ENCODE measurements at places on chromosomes 5 and 9.

DNA sequence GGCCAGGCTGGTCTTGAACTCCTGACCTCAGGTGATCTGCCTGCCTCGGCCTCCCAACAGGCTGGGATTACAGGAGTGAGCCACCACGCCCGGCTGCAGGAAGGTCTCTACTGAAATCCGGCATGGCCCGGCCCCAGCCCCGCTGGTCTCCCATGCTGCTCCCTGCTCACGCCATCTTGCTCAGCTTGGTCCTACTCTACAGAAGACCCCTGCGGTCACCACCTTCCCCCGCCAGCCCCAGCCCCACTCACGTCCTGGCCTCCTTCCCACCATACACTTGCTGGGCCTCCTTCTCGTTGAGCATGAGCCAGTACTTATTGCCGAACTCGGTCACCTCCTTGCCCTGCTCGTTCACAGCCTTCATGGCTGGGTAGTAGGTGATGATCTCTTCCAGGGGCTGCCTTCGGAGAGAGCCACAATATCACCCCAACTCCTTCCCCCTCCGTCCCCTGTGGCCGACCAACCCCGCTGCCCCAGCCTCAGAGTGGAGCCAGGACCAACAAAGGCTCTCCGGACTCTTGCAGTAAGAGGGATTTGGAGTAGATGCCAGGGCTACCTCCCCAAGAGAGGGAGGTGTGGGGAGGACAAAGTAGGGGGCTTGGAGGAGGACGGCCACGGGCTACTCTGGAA lies 4.0 kb downstream of the PTGES2 start:
- DNase-seq: no peak

- DNase-seq: no peak
These were observed 536 bp upstream of the STX17 start for GRCh38 chr9:99905833-99906402.

- DNase-seq: no peak
These were observed 76.1 kb downstream of the ARRDC3 start for GRCh38 chr5:91307048-91307447.

- no peak for DNase-seq
These were observed 315.3 kb upstream of the MSX2 start for GRCh38 chr5:174409070-174409469.

DNA sequence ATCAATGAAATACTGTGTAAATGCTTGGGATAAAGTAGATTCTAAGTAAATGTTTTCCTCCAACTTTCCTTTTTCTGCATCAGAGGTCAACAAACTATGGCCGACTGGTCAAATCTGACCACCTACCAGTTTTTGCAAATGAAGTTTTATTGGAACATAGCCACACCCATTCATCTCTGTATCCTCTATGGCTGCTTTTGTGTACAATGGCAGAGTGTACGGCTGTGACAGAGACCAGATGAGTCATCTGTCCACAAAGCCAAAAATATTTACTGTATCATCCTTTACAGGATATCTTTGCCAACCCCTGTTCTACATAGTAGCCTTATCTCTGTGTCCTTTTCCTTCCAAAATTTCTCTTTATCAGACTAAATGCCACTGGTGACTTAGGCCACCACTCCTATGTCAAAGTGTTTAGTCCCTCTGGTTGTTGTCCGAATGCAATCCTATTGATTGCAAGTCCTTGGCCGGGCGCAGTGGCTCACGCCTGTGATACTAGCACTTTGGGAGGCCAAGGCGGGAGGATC lies 218.4 kb upstream of the KLF4 start:
- no peak for DNase-seq

GRCh38 chr5:172051643-172052339 lies 45.4 kb upstream of the FBXW11 start:
- no peak for DNase-seq

- DNase-seq: no peak
These were observed 22.1 kb downstream of the ETF1 start for GRCh38 chr5:138520971-138521370.

DNA sequence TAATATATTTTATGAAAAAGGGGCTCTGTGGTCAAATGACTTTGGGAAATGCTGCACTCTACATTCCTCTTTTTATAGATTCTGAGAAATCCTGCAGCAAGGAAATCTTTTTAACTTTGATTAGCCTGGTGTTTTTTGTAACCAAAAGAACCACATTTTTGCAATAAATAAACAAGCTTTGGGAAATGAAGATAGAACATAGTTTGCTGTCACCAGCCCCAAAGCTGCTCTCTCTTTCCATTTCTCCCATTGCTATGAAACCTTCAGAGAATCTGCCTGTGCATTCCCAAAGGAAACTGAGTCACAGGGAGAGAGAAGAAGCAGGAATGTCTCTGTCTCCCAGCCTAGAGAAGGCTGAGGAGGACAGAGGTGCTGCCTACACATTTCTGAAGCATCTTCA lies 59.0 kb downstream of the COL15A1 start:
- no peak for DNase-seq

DNA sequence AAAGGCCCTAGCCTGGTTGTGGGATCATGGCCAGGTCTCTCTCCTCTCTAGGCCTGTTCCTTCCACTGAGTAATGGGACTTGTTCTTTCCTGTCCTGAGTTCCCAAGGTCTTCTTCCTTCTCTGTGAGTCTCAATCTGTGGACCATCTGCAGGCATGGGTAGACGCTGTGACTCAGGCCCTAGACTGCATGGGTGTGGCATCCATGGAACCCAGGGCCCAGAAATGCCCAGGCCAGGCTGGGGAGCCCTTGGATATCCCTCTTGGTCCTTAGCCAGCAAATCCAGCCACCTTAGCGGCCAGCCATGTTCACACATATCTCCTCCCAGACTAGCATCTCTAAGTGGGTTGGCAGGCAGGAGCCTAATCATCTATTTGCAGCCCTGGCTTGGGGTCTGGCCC lies 2.3 kb upstream of the ACSL6 start:
- no peak for DNase-seq

- DNase-seq: no peak
These were observed 51.5 kb downstream of the CEP120 start for GRCh38 chr5:123371575-123372179.

DNA sequence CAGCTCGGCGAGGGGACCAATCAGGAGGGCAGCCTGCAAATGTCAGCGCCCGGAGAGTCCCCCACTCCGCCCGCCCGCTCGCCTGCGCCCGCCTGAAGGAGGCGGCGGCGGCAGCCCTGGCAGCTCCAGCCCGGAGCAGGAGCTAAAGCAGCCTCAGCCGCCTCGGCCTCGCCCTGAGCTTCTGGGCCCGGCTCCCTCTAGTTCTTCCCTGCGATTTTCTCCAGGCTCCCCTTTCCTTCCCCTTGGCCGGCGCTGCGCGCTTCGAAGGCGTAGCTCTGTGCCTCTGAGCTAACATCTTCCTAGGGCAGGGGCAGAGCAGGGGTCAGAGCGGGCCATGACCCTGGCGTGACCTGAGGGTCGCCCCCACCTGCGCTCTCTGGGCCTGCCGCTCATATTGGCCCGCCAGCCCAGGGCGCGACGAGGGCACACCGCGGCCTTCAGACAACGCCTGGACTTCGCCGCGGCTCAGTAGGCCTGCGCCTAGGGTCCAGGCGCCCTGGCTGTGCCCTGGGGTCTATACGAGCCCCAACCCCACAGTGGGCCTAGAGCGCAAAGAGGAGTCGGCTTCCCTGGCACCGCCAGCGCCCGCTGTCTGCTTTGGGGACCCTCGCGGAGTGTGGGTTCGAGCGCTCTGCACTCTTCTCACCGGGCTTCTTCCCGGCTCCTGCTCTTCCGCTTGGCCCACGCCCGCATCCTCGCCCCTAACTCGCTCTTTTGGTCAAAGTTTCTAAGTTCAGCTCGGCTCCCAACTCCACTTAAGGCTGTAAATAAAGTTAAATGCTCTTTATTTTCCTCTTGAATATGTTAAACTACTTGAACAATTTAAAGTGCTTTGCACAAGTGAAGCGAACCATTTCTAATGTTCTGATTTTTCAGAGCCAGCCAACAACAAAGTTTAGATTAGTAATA lies 504 bp upstream of the OTP start:
- no peak for DNase-seq

DNA sequence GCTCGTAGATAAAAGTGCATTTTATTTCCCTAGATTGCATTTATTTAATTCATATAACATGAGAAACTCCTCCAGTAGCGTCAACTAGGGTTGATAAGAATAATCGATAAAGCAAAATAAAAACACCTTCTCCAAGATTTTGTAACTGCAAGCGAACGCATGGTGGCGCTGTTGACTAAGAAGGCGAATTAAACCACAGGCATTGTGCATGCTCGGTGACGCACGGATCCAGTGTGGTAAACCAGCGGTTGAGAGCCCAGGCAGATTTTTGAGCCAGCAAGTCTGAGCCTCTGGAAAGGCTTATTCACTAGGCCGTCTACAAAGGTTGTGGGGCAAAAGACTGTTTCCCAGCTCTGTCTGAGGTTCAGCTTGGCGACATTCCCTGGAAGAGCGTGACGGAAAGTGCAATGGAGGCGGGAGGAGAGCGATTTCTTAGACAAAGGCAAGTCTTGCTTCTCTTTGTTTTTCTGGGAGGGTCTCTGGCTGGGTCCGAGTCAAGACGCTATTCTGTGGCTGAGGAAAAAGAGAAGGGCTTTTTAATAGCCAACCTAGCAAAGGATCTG lies at the start of gene PCDHB3:
Gene PCDHB3 (plus strand): TSS at position 231 of the 563 bp plus-strand sequence. CDS start 177 bp downstream, at position 408.
- DNase-seq: peak; percentile 1

Data from stimulated activated CD4-positive, alpha-beta T cell treated with anti-CD3 and anti-CD28 coated beads, Interleukin-15, amount 100 ng/mL, for 1 hour (primary cell).